ENCODE measurements at places on chromosomes 7 and 10.

- no peak for DNase-seq
Observed at GRCh38 chr10:122102146-122102868, 113.3 kb downstream of the TACC2 start.

GRCh38 chr7:150951181-150951520, 27.0 kb downstream of the KCNH2 start:
- DNase-seq, result no peak

DNA sequence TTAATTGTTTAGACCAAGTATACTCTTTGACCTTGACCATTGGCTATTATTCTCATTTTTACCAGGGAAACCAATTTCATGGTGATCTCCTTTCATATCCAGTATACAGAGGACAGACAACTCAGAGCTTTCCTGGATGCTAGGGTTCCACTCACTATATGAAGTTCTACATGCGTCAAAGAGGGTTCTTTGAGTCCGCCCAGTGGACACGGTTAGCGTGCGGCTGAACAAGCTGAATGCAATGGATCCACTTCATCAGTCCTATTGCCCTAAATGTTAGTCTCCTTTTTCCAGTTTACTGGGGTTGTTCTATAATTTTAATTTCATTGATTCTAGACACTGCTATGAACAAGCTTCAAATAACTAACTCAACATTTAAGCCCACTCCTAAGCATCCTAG, 162.4 kb upstream of the PCLO start:
- no peak for DNase-seq

- peak; percentile 50 for DNase-seq
Observed at GRCh38 chr10:63217120-63217605, 84.0 kb downstream of the NRBF2 start.

DNA sequence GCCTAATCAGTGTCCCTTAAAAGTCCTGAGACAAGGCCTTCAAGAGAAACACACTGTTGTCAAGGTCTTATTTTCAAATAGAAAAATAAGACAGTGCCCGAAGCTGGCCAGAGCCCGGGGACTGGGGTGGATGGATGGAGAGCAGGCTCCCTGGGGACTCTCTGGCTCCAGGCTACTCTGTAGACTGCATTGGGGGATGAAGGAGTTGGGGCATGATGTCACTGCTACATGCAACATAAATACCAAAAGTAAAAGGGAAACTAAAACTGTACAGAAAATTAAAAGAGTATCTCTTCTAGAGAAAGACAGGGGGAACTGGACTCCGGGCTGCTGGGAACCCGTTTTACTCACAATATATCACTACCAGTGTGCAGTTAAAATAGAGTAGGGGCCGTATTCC, 629.8 kb downstream of the KCNMA1 start:
- DNase-seq, result no peak

DNA sequence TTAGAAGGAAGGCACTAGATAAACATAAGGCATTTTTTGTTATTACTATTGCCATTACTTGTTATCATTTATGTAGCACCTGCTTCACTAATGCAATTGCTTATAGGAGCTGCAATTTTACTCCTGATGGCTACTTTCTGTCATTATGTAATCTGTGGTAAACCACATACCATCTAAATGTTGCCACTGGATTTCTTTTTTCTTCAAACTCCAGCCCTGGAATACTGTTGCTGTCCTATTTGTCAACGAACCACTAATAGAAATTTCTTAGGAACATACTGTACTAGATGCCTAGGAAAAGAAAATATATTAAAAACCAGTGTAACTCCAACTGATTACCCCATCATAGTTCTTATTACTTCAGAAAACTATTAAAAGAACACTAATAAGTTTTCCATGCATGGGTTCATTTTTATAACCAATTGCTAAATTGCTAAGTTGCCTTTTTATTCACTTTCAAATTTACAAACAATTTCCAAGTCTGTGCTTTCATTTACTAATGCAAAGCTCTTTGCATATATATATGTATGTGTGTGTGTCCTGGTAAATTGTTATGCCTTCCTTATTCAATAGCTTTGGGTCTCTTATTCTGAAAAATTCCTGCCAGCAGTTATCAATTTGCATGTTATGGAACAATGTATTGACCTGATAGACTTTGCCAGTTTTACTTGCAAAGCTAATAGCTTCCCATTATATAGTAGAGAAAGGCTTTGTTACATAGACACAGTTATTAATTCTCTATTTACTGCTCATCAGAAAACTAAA, 287.4 kb downstream of the EXOC4 start:
- DNase-seq, result no peak

GRCh38 chr7:38928506-38928905, 19.5 kb upstream of the VPS41 start:
- no peak for DNase-seq

GRCh38 chr10:68897336-68897741, 3.8 kb upstream of the DDX50 start:
- DNase-seq, result peak; percentile 70

- no peak for DNase-seq
Observed at GRCh38 chr7:23873306-23873705, 163.3 kb downstream of the STK31 start.

DNA sequence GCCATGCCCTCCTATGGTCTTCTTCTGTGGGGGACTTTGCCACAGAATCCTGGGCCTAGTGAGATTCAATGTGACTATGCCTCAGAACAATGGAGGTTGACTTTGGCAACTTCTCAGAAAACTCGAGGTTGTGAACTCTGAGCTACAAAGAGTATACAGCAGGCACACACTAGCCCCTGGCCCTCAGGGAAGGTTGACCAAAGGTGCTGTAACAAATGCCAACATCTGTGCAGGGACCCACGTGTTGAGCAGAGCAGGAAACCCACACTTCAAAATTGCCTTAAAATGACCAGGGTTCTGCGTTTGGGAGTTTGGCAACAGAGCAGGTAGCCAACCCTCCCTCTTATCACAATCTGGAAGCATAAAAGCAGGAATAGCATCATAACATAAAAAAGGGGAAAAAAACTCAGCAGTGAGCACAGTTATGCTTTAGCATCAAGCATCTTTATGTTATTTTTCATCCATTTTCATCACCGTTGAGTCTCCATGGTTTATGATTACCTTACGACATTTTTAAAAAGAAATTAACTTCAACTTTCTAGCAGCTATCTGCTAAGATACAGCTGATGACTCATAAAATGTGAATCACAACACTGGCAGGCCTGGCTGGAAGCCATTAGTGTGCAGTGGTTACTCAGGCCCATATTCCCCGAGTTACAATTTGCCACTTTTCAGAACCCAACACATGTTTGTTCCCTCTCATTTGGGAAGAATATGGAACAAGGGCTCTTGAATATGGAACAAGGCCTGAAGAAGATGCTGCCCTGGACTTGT, 11.1 kb downstream of the PRLHR start:
- no peak for DNase-seq

GRCh38 chr10:89122433-89123051, 84.6 kb downstream of the CH25H start:
- no peak for DNase-seq

GRCh38 chr7:2612445-2613097, 19.2 kb upstream of the TTYH3 start:
- peak; percentile 51 for DNase-seq

GRCh38 chr7:148919859-148920258, 35.8 kb upstream of the EZH2 start:
- no peak for DNase-seq

GRCh38 chr7:75995052-75995471, 667 bp upstream of the TMEM120A start:
- no peak for DNase-seq

- DNase-seq, result no peak
Observed at GRCh38 chr10:78336402-78336791, 302.7 kb downstream of the RPS24 start.

DNA sequence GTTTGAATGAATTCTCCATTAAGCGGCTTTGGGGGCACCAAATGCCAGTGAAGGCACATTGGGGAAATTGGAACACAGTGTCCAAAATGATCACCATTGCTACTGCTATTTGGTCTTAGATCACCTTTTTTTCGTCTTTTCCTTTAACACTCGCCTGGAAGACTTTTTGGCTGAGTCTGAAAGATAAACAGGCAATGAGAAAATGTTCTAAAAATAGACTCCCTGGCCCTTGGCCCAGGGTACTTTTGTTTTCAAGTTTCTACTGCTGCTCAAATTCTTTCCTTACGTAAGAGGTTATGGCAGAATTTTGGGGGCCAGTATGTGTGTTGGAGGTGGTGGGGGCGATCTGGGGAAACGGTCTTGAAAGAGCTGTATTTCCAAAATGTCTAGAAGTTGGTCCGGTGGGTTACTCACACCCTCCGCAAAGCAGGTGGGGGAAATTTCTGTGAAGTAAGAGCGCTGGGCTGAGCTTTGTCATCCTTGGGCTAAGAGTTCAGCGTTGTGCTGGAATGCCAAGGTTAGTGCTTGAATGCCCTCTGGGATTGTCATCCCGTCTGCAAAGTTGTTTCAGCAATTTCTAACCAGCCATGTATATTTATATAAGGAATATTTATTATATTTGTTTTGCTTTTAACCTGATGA, 1.3 kb upstream of the ITPRIP start:
- DNase-seq, result no peak

DNA sequence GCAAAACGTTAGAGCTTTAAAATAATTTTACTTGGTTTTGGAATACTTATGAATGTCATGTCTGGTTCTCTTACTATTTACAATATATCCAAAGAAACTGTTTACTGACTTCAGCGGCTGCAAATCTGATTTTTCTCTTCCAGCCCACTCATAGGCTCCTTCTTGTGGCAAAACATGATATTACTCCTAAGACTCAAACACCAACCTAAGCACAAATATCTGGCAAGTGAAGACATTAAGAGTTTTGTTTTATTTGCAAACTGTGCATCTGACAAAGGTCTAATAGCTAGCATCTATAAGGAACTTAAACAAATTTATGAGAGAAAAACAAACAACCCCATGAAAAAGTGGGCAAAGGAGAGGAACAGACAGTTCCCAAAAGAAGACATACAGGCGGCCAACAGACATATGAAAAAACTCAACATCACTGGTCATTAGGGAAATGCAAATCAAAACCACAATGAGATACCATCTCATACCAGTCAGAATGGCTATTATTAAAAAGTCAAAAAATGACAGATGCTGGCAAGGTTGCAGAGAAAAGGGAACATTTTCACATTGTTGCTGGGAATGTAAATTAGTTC, 20.3 kb upstream of the GJC3 start:
- DNase-seq, result no peak

- no peak for DNase-seq
Observed at GRCh38 chr10:78932054-78932386, 136.7 kb upstream of the ZMIZ1 start.

DNA sequence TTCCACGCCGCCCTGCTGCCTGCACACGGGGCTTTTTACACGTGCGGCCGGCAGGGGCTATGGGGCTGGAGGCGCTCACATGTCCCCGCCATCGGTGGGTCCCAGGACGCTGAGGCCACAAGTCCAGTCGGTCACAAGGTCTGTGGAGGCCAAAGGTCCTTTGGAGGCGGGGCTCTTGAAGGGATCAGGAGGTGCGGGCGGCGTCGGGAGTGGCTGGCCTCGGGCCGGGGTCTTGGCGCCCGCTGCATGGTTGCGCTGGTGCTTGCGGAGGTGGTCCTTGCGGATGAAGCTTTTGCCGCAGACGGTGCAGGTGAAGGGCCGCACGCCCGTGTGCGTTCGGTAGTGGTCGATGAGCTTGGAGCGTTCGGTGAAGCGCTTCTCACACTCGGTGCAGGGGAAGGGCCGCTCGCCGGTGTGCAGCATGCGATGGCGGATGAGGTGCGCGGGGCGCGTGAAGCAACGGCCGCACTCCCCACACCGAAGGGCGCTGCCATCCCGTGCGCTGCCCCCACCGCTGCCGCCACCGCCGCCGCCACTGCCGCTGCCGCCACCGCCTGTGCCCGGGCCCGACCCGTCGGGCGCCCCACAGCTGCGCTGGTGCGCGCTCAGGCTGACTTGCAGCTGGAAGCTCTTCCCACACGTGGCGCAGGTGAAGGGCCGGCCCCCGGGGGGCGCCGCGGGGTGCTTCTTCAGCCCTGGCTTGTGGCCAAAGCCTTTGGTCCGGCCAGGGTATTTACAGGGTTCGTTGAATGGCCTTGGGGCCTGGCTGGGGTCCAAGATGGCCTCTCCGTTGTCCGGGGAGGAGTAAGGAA, 13.7 kb upstream of the ZNF777 start:
- no peak for DNase-seq

DNA sequence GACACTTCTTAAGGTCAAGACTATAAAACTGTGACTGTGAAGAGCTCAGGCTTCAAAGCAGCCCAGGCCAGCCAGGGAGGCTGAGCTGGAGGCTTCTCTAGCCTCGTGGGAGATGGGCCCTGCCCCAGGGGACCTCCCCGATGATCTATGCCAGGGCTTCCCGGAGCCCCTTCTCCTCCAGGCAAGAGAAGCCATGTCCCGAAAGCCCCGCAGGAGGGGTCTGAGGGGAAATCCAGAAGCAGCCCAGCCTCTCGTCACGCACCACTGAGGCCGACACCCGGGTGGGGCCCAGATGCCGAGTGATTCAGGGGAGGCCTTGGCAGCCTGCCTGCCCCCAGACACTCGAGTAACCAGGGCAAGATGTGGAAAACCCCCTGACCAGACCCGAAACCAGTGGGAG, 63.7 kb downstream of the PROSER2 start:
- no peak for DNase-seq

- no peak for DNase-seq
Observed at GRCh38 chr7:74569501-74570075, 87.9 kb upstream of the GTF2I start.

DNA sequence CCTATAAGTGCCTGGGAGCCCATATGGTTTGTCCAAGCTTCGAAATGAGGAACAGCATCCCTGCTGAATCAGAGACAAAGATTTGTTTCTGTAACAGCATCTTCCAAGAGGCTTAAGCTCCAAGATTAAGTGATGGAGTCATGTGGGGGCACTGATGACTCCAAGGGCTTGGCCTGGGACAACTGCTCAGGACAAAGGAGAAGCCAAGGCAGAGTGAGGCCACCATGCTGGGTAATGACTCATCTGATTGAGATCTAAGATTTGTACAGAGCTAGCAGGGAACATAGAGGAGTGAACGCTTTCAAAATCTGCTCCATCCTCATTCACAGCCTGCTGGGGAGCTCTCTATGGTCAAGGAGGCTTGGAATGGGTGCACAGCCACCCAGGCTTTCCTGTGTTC, 49.3 kb downstream of the C10orf120 start:
- no peak for DNase-seq

GRCh38 chr10:23100331-23101030, 5.1 kb downstream of the MSRB2 start:
- DNase-seq, result no peak

DNA sequence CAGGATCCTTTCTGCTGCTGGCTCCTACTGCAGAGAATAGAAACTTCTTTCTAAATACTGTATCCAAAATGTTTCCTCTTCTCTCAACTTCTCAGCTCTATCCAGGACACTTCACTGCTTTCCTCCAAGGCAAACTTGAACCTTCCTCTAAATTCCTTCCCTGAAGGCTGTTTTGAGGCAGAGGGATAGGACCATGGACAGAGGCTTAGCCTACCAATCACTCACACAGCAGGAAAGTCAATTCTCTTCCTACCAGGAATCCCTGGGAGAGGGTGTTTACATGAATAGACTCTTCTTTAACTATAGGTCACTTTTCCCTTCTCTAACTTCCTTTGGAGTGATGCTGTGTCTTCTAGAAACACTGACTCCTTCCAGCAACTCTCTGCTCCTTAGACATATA, 115.6 kb upstream of the MKLN1 start:
- no peak for DNase-seq

- no peak for DNase-seq
Observed at GRCh38 chr7:108598914-108599580, 29.4 kb downstream of the DNAJB9 start.

GRCh38 chr10:114577133-114577532, 80.9 kb downstream of the ABLIM1 start:
- no peak for DNase-seq

- no peak for DNase-seq
Observed at GRCh38 chr10:37314350-37314749, 189.0 kb downstream of the ANKRD30A start.

- no peak for DNase-seq
Observed at GRCh38 chr7:39827571-39827970, 122.5 kb upstream of the CDK13 start.
